CD4-positive, alpha-beta memory T cell (primary cell): ENCODE measurements at places on chromosomes 3 and 15.

- DNase-seq = no peak
Measured at GRCh38 chr15:39041979-39042495, 477.4 kb upstream of the RASGRP1 start.

GRCh38 chr15:45276831-45277230 lies 24.8 kb downstream of the SLC28A2 start:
- peak; percentile 19 for DNase-seq

DNA sequence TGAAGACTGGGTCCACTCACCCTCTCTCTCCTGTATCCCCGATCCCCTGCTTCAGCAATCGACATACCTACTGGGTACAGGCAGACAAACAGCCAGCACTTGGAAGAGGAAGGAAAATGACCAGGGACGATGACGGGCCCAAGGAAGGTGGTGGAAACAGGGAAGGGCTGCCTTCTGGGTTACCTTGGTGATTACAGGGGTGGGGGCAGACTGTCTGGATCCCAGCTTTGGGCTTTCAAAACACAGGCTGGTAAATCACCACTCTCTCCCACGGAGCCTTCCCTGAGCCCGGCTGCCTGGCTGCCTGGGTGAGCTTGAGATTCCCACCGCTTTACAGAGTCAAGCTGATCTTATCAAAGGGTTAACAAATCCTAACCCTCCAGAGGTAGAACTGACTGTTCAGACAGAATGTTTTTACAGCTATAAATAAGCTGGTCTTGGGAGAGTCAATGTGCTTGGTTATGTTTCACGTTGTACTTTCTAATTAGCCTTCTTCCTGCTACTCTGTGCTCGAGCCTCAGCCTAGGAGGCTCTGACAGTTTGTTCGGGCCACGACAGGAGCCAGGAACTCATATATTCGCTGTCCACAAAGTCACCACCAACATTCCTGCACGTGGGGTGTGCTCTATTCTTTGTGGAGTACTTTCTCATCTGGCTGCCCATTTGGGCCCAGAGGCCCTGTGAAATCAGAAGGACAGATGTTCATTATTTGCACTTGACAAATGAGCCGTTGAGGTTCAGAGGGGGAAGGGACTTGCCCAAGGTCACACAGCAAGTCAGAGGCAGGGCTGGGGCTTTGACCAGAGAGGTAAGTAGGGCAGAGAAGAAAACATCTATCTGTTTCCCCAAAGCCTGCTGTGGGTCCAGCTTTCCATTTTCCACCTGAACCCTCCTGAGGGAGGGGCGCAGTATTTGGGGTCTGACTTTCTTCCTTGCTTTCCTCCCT lies 63.5 kb downstream of the FEM1B start:
- DNase-seq = no peak

DNA sequence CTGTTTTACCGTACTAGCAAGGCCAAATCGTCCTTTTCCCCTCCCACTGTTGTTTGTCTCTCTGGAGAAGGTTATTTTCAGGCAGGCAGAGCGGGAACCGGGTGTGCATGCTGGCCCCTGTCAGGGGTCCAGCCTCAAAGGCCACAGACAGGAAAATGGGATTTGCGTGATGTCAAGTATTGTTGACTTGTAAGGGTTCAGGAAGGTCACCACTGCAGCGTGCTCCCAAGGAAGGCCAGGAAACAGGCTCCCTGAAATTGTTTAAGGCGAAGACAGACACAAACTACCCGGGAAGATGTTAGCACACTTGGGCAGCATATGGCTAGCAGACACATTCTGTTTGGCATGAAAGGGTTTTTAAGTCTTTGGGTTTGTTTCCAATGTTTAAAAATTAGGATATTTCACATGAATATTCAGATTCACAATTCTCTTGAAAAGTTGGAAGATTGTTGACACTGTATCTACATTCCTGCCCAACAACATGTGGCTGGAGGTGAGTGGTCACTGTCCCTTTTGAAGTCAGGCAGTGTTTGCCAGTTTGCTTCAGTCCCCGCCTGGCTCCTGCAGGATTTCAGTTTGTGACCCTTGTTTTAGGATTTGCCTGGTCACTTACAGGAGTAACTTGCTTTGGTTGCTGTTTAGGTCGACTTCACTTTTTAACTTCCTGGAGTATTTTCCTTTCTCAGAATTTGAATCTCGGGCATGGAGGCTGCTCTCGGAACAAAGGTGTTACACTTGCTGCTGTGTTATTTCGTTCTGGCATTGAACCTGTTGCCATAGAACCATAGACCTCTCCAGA lies 90.4 kb downstream of the BDH1 start:
- no peak for DNase-seq

DNA sequence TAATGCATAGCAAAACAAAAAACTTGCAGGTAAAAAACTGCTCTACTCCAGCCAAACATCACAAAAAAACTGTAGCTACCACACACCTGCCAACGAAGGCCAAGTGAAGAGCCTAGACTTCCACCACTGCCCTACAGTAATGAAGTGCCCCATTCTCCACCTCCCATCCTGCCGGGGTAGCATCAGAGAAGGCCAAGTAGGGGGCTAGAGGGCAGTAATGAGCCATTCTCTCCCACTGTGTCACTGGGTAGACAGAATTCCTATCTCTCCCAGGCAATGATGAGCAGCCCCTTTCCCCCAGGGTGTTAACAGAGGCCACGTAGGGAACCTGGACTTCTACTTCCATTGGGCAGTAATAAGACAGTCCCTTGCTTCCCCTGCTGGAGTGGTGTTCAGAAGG lies 9.5 kb downstream of the SEC22C start:
- DNase-seq = peak; percentile 18

GRCh38 chr15:83283813-83284558 lies 478 bp downstream of the BNC1 start:
- no peak for DNase-seq

DNA sequence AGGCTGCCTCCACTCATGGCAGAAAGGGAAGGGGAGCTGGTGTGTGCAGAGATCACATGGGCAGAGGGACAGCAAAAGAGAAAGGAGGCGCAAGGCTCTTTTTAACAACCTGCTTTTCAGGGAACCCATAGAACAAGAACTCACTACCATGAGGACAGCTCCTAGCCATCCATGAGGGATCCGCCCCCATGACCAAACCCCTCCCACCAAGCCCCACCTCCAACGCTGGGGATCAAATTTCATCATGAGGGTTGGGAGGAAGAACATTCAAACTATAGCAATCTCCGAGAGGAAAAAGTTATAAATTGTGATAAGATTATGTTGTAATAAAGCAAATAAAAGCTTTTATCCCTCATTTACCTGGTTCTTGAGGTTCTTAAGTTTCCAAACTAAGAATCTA lies 84.7 kb upstream of the LMCD1 start:
- no peak for DNase-seq

GRCh38 chr15:56293495-56294292 lies 50.0 kb upstream of the RFX7 start:
- DNase-seq = no peak

DNA sequence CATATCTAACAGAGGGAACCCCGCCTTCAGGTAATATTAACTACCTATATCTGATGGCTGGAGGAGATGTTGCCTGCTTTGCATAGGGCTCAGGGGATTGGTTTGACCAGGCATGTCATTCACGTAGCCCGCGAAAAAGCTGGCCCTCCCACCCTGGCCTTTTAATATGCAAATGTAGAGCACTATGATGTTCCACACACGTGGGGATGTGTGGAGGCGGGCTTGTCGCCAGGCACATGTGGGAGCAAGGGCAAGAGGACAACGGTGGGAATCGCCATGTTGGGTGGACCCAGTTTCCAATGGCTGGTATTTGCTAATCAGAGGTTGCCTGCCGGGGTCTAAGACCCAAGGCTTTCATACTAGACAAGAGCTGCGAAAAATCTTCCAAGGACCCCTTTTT lies 469.8 kb downstream of the ZPLD1 start:
- DNase-seq = no peak

DNA sequence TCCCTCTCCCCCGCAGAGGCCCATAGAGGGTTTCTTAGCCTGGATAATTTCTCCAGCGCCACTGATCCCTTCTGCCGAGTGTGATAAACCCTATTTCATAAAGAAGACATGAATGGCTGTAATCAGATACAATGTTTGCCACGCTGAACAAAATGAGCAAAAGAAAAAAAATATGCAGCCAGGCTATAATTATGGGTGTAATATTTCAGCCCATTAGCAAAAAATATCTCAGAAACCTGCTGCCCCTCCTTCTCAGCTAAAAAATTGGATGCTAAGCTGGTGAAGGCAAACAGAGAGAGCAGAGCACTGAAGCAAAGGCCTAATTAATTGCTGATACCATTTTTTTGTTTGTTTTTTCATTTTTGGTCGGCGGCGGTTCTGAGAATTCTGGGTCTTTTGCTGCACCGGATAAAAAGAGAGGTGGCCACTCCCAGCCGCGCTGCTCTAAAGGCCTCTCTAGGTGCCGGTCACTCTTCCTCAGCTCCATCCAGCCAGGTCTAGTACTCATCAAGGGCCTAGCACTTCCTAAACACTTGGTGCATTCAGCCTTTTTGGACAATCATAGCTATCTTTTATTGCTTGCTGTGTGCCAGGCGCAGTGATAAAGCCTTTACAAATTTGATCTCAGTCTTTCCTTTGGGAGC lies 128.7 kb upstream of the TLE3 start:
- no peak for DNase-seq

- no peak for DNase-seq
Measured at GRCh38 chr15:43329217-43329959, 985 bp downstream of the LCMT2 start.

DNA sequence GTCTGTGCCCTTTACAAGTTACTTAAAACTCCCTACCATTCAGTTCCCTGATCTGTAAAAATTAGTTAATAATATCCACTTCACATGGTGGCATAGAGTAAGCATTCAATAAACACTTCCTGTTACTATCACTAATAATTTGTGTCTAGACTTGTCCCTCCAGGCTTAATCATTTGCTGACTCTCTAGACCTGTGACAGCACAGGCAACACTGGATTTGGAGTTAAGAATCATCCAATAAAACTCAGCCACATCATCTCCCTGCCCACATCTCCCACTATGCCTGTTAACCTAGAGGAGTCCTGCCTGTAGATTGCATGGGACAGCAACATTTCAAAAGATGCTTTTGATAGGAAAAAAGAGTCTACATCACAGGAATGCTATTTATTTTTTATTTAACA lies 564.6 kb downstream of the MFSD1 start:
- DNase-seq = no peak

GRCh38 chr3:161104561-161105551 lies at the start of gene B3GALNT1:
B3GALNT1 (minus strand) TSS chr3:161105349; CDS start chr3:161086754, 18,595 bp downstream.
- peak; percentile 2 for DNase-seq

GRCh38 chr3:76034649-76035048 lies 249.3 kb upstream of the ZNF717 start:
- DNase-seq = no peak

DNA sequence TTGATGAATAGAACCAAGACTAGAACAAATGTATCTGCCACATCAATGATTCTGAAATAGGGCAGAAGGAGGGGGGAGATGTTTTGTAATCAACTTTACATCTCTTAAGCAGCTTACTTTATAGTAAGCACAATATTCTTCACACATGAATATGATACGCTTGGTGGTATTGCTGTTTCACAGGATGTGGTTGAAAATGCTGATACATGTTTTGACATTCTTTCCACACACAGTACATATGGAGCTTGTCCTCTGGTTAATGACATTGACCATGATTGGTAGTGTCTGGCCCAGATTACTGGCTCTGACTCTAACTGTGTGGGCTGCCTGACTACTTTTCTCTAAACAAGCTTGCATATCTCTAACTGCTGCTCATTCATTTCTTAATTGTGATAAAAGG lies 168.9 kb downstream of the KLHL25 start:
- peak; percentile 68 for DNase-seq

DNA sequence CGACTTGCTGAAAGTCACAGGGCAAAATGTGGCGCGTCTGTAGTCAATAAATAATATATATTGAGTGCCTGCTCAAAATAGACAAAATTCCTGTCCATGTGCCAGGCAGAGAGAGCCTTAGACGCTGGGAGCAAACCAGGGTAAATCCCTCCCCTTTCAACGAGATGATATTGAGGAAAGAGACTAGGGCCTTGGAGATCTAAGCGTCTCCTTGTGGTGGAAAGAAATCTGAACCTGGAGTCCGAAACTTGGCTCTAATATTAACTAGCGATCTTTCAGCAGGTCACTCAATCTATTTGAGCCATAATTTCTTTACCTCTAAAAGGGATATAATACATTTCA lies 348 bp upstream of the DPP8 start:
- DNase-seq = no peak

GRCh38 chr3:141368062-141368924 lies at the start of gene ZBTB38:
ZBTB38 (plus strand) TSS chr3:141368504; CDS start chr3:141442389, 73,885 bp downstream.
- DNase-seq = no peak

DNA sequence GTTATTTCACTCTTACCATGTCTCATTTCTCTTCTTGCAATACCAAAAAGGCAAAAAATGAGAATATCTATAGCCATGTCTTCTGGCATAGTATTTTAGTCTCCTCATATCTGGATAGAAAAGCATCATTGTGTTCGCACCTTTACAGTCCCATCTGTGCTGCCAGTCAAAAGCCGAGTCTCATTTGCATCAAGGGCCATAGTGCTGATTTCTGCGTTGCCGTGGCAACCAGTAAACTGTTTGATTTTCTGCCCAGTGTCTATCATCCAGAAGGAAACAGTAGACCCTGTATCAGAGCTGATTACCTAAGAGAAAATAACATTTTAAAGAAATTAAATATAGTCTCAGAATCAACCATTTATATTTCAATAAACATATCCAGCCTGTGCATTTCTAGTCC lies 86.1 kb upstream of the SERPINI2 start:
- no peak for DNase-seq

DNA sequence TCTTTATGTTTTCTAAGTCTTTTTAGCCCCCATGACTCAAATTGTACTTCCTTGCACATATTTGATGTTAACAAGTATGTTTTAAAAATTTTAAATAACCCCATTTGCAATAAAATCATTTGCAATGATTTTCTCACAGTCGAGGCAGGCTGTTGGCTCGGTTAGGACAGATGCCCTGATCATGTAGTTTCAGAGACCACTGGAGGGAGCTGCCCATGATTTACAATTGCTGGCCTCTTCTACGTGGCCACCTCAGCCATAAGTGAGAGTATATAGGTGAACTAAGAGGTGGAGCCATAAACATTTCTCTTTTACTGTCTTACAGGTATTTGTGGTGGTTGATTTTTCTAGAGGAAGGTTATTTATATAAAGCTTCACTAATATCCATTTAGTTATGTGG lies 1.7 kb downstream of the DTWD1 start:
- DNase-seq = no peak

DNA sequence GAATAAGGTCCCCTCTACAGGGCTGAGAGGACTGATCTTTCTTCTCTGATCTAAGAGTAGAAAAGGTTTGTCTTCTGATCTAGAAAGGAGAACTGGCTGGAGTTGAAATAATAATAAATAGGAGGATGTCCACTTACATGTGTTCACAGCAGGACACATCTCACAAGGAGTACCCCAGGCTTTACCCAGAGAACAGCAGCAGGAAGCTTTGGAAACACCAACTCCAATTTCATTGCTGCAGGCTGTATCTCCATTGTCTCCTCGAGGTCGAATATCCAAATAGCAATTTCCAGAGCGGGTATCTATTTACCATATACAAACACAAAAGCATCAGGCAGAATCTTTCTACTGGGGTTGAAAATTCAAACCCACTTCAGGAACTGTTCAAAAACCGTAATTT lies 136.6 kb downstream of the DUT start:
- no peak for DNase-seq
